CD4-positive, alpha-beta T cell treated with Interleukin-10 for 1 hour (primary cell): ENCODE measurements at places on chromosomes 12 and 14.
A peak's percentile ranks its signal among the peaks of the same experiment; 100 is the strongest.

GRCh38 chr14:93042968-93043940 lies 72.5 kb downstream of the ITPK1 start:
- no peak for DNase-seq

DNA sequence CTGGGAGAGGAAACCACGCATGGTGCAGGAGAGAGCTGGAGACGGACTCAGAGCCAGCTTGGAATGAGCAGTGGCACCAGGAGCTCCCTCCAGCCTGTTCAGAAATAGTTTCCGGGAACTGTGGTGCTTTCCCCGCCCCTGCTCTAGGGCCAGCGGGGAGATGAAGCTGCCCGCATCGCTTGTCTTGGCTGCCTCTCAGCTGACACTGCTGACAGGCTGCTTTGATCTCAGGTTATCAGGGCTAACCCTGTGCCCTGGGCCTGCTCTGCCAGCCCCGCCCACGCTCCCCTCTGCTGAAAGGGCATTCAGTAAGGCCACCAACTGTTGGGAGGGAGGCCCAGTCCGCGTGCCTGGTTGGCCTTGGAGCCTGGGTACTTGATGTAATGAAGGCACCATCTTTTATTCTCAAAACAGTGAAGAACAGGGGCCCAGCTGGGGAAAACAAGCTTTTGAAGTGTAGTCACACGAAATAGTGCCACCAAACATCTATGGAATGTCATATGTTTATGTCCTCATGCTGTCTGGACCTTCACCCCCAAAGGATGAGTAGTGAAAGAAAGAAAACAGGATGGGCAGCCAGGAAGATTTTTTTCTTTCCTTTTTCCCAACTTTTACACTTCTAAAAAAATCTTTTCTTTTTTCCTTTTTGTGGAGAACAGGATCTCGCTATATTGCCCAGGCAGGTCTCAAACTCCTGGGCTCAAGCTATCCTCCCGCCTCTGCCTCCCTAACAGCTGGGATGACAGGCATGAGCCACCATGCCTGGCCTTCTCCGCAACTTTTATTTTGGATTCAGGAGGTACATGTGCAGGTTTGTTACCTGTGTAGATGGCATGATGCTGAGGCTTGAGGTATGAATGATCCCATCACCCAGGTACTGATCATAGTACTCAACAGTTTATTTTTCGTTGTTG lies 115.9 kb upstream of the TBX3 start:
- DNase-seq = peak; percentile 1

DNA sequence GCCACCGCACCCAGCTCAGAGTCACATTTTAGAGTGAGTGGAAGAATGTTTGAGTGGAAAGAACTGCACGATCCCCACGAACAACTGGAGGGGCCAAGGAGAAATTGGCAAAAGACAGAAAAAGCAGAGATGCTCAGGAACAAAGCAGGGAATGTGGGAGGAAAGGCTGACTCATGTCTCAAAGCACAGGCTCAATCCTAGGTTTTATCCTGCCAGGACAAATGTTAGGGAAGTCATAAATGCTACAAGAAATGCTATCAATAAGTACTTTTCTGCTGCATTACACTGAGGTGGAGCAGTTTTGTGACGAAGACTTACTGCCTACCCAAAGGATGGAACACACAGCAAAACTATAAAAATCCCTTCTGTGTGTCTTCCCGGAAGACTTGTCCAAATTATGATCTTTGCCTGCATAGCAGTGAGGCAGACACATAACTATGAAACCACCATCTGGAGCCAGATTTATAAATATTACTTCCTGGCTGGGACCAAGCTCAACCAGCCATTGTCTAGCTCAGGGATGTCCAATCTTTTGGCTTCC lies 26.7 kb downstream of the NIN start:
- no peak for DNase-seq

DNA sequence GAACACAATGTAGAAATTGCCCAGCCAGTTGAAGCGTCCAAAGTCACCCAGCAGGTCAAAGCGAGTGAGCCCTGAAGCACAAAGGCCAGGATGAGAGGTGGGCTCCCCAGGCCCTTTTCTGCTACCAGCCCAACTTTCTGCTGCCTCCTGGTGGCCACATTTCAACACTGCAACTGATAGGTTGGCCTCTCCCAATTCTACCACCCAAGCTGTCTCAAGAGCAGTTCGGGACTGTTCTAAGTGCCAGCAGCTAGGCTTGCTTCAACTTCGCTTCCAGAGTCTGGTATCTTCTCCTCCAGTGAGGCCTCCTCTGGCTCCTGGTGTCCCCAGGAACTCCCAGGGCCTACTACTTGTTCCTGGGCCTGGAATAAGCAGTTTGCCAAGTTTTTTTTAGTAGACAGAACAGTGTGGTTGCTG lies 3.4 kb upstream of the DHH start:
- DNase-seq = peak; percentile 73

- no peak for DNase-seq
Observed at GRCh38 chr14:94126419-94126677, 3.1 kb downstream of the IFI27L2 start.

- no peak for DNase-seq
Observed at GRCh38 chr12:129614221-129614885, 289.5 kb downstream of the TMEM132D start.

- DNase-seq = no peak
Observed at GRCh38 chr14:103443111-103443510, 57.9 kb downstream of the MARK3 start.

DNA sequence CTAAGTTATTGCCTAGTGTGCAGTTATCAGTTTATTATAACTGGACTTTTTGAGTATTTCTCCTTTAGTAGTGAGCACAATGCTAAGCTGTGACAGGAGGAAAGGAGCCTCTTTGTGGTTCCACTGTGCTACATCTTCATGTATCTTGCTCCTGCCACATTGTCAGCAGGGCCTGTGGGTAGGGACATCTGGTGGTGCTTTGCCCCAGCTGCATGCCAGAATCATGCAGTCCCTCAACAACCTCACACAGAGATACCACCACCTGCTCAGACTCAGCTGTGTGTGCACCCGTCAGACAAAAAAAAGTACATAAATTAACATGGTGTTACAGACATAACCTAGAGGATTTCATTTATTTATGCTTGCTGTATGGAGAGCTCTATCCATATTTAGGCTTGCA lies 51.1 kb downstream of the MIS18BP1 start:
- DNase-seq = peak; percentile 12

- DNase-seq = no peak
Observed at GRCh38 chr12:29589851-29590250, 92.4 kb upstream of the OVCH1 start.

GRCh38 chr14:101121508-101122139 lies 218.1 kb upstream of the RTL1 start:
- DNase-seq = no peak

DNA sequence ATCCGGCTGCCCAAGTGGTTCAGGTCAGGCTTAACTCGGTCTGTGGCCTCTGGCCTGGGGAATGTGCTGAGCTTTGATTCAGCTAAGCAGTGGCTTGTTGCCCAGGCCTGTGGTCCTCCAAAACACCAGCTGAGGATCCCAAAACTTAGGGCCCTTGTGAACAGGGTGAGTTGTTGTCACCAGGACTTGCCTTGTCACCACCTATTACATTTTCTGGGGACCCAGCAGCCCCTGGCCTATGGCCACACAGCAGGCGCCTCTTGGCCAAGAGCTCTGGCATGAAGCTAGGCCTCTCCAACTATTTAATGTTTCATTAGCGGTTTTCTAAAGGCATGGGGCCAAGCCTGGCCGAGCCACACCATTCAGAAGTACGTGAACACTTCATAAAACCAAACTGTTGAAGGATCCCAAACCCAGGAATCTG lies 343.7 kb downstream of the CACNA1C start:
- no peak for DNase-seq

- no peak for DNase-seq
Observed at GRCh38 chr12:50297027-50297426, 13.7 kb upstream of the LIMA1 start.
